ENCODE measurements at places on chromosomes 7 and 10. TPM values are rescaled to one million over a fixed set of nuclear protein-coding genes. Genes with fewer than 3 reads are reported as not detected.

DNA sequence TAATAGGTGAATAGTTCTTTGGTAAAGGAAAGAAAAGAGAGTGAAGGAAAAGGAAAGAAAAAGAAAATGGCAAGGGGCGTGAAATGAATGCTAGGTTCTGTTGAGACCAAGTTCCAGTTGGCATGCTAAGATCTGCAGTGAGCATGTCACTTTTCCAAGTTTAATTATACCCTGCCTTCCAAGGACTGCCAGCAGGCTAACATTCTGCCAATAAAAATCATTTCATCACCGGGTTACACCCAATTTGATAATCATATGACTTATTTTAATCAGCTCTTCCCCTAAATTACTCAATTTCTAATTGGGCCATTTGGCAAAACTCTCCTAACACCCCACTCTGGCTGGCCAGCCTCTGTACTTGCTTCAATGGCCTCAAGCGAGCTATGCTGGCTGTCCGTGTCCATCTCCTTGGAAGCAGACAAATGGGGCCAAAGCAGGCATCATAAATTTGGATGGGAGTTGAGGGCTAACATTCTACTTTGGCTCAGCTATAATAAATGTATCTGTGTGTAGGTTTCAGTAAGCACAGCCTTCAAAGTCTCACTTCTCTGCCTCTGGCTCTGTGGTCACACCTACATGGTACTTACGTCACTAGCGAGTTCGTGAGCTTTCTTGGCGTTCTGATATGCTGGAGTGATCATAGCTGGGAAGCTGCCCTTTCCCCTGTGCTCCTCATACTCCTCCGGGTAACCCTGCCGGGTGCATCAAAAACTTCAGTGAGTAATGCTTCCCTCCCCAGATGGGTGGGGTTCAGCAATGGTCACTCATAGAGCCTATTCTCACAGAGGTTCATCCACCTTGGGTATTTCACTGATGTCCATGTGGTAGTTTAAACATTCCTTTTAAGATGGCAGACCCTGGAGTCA lies 17.3 kb downstream of the NRAP start:
- 0 out of 2 replicates have a peak, but pooled peaks cover 3% of the 10 kb centered on the region for H3K4me1 ChIP-seq
- peaks cover 26% of the 10 kb centered on the region for H3K27me3 ChIP-seq
- DNase-seq, result no peak

GRCh38 chr10:100997360-100998182 lies 2.0 kb upstream of the LZTS2 start:
- H3K27ac ChIP-seq, result peak overlapping the region; percentile 95
- H3K4me1 ChIP-seq, result peaks cover 25% of the 10 kb centered on the region
- no peaks in the 10 kb centered on the region for H3K27me3 ChIP-seq
- peak overlapping the region; percentile 52 for H3K4me3 ChIP-seq
- peak; percentile 65 for DNase-seq

DNA sequence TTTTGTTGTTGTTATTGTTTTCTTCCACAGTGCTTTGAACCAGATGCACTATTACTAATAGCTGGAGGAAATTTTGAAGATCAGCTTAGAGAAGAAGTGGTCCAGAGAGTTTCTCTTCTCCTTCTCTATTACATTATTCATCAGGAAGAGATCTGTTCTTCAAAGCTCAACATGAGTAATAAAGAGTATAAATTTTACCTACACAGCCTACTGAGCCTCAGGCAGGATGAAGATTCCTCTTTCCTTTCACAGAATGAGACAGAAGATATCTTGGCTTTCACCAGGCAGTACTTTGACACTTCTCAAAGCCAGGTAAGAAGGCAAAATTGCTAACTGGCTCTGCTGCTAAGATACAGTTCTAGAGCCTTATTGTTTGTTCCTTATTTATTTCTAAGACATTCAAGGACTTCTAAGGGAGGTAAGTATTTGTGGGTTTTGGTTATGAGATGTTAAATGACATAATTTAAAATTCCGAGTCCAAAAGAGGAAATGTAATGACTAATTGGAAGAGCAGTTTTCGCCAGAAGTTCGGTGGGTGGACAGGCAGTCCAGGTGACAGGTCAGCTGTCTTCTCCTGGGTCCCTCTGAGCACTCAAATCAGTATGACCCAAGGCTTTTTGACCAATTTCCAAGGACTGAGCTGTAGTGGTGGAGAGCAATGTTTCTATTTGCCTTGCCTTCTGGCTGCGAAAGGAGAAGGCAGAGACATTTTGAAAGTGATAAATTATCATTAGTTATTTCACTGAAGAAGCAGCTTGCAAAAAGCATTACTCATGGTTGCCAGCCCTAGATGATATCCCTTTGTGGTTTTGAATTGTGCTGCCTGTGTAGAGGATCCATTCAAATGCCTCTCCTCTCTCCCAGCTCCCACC lies 10.1 kb downstream of the SLC39A12 start:
- no peaks in the 10 kb centered on the region for H3K4me1 ChIP-seq
- no peak overlapping the region for H3K4me3 ChIP-seq
- no peaks in the 10 kb centered on the region for H3K36me3 ChIP-seq
- no peak overlapping the region for H3K27ac ChIP-seq

- H3K27ac ChIP-seq, result no peak overlapping the region
- DNase-seq, result no peak
- no peak overlapping the region for H3K4me3 ChIP-seq
- no peaks in the 10 kb centered on the region for H3K36me3 ChIP-seq
These were observed 530.2 kb downstream of the GATA3 start for GRCh38 chr10:8584666-8585065.

DNA sequence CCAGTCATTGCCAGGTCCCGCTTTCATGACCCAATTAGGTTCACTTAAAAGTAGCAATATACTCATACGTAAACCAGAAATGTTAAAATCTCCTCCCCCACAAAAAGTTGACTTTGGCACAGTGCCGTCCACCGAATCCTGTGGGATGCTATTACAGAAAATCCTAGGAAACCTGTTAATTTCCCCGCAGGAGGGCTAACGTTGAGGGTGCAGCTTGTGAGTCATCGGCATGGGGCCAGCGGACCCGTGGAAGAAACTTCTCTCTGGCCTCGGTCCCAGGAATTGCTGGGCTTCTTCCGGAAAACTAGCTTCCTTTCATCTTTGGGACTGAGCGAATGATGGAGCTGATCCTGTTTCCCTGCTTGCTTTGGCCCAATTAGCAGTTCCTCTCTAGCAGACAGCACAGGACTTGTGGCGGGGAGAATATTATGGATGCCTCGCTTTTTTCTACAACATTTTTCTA lies 13.5 kb downstream of the CRYGN start:
- DNase-seq, result peak; percentile 93
- no peak overlapping the region for H3K4me3 ChIP-seq
- no peaks in the 10 kb centered on the region for H3K36me3 ChIP-seq
- peak overlapping the region; percentile 87 for H3K27ac ChIP-seq

GRCh38 chr10:124559372-124560132 lies 97.9 kb downstream of the LHPP start:
- no peak overlapping the region for H3K4me3 ChIP-seq
- no peaks in the 10 kb centered on the region for H3K36me3 ChIP-seq
- H3K27me3 ChIP-seq, result peaks cover 1% of the 10 kb centered on the region
- no peak for DNase-seq

ARHGAP22 gene
- 35.3 TPM for total RNA-seq
